ENCODE measurements at places on chromosomes 16 and 17.

DNA sequence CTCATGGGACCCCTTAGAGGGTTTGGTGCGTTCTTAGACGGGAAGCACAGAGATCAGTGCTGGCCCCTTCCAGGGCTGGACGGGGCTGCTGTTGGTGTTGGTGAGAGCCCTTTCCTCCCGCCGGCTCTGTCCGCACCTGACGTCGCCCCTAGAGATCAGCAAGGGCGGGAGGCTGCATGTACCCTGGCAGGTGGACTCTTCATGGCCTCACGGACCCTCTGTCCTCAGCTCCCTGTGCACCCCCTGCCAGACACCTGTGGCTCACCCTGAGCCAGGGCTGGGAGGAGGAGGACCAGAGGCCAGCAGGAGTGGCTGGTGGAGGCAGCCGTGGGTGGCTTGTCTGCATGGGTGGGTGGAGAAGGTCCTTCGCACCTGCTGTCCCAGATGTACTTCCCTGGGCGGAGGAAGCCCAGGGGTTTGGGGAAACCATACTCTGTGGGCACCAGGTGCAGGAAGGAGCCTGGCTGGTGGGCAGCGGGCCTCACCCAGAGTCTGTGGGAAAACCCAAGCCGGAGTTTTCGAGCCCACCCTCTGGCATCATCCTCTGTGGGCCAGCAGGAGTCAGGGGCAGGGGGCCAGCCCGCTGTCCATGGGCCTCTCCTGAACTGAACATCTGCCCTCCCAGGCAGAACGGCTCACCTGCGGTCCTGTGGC, 348.6 kb downstream of the SEC14L1 start:
- no peak for DNase-seq

- DNase-seq = no peak
These were observed 2.1 kb upstream of the MMP2 start for GRCh38 chr16:55476625-55477533.

GRCh38 chr16:81717662-81718189, 61.4 kb upstream of the PLCG2 start:
- DNase-seq = no peak

DNA sequence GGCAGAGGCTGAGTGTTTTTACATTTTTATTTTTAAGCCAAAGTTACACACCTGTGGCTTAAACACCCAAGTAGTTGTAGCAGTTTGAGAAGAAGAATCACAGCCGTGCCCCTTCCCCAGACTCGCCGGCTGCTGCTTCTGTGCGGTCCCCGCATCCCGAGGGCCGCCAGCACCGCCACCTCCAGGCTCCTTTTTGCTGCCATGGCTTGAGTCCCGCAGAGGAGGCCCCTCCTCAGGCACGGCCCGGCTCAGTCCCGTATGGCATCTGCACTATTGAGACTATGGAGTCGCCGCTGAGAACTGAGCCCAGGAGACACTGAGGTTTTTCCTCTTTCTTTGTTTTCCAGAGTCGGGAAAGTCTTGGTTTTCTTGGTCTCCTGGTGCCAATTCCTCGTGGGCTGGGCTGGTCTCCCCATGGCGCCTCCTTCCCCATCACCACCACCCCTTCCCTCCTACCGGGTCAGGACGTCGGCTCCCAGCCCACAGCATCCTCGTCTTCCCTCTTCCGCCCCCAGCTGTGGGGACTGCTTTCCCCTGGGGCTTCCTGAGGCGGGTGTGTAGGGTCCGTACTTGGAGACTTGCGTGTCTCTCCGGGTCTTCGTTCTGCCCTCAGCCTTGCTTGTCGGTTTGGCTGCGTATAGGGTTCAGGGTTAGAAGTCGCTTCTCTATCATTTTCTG, 32.6 kb upstream of the CDH15 start:
- no peak for DNase-seq

DNA sequence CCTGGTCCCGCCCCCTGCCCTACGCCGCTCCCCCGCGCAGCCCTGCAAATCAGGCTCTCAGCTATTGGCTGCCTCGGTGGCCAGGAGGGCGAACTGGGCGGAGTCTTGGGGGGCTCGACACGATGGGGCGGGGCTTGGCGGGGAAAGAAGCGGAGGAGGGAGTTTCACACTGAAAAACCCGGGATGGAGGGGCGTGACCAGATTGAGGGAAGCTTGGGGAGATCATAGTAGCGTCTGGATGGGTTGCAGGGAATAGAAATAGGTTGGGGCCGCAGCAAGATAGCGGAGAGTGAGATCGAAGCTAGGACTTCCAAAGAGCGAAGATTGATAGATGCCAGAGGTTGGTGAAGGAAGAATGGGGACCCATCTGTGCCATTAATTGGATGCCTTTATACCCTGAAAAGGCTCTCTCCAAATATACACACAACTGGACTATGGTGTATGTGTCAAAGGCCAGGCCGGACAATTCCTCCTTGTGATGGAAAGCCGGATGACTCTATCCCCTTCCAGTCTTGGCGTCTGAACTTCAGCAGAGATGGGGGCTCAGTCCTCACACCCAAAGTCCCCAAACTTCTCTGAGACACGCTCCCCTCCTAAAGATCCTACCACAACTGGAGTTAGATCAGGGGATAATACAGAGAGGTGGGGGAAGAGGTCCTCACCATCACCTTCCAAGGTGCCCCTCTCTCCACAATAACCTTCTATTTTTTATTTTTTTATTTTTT, 376 bp upstream of the STAC2 start:
- peak; percentile 73 for DNase-seq
